Pulmonary artery endothelial cell (primary cell): ENCODE measurements at places on chromosomes 16 and 17.

- no peak for DNase-seq
Observed at GRCh38 chr16:17358846-17359245, 111.9 kb downstream of the XYLT1 start.

DNA sequence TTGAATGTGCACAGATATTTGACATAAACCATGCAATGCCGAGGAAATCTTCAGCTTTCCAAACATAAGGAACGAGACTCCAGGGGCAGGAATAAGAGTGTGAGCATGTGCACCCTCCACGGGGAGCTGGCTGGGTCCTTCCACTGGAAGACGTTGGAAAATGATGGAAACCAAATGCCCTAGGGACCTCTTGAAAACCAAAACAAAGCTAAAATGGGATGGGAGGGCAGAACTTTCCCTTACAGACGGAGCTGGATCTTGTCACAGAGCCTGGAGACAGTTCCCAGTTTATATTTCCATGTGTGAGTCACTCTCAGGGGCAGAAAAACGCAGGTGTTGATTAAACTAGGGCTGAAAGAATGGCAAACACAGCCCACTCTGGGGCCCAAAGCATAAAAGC lies 34.4 kb upstream of the DNAH17 start:
- DNase-seq: no peak

DNA sequence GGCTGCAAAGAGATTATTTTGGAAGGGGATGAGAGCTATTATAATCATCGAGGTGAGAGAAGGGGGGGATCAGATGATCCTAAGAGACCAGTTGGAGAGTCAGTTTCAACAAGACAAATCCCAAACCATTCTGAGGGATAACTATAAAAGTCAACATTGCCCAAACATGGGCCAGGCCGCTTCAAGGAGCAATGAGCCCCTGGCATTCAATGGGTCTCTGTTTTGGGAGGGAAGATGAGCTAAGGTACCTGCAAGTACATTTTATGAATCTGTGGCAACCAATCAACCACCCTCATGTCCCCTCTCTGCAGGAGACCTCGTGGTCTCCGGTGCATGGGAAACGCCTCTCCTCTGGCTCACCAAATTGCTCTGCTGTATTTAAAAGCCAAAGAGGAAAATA lies 209.9 kb upstream of the C16orf82 start:
- DNase-seq: no peak

DNA sequence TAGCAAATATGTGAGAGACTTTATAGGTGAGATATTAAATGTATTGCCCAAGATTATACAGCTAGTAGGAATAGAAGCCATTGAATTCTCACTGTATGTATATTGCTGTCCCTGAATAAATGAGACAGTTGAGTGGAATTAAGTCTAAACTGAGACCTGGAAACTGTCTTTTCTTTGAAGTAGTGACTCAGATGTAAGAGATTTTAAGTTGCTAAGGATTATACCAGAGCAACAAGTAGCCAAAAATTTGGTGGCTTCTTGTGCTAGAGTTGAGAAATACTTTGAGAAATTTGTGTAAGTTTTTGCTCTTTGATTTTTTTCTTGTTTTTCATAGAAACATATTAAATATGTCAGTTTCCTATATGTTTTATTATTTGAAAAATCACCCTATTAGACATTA lies 58.7 kb downstream of the TANC2 start:
- no peak for DNase-seq

DNA sequence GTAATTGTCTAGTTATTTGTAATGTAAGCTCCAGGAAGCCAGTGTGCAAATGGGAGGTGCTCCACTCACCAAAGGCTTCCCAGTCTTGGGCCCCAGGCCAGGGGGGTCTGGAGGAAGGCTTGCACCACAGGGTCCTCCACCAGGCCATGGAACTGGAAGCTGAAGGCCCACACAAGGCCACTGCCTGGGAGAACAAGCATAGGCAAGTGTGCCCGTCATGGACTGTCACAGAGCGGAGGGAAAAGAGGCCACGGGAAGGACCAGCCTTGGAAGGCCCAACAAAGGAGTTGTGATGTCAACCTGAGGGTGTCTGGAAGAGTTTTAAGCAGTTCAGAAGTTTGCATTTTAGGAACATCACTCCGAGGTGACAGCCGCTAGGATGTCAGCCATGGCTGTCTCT lies 3.0 kb upstream of the SRRM2 start:
- no peak for DNase-seq

DNA sequence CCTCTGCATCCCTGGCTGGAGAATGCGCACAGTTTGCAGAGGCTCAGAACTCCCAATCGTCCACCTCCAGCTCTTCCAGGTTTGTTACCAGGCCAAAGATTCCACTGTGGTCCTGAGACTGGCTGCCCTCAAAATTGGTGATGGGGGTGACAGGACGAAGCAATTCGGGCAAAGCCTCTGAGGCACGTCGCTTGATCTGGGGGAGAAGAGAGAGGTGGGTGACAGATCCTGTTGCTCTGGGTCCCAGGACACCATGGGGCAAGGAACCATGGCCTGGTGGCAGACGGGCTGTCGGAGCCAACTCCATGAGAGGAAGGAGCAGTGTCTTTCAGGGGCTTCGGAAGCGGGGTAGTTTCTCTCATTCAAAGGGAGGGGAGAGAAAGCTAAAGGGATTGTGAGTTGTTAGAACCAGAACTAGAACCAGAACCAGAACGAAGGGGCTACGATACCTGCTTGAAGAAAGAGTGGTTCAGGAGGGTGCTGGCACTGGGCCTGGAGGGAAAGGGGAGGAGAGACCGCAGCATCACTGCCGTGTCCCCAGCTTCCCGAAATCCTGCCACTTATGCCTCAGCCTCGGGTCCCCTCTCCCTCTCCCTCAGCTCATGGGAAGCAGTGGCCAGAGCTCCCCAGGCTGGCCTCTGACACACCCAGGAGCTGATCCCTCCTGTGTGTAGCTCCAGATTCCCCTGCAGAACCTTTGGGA lies 3.8 kb upstream of the LIMD2 start:
- no peak for DNase-seq

DNA sequence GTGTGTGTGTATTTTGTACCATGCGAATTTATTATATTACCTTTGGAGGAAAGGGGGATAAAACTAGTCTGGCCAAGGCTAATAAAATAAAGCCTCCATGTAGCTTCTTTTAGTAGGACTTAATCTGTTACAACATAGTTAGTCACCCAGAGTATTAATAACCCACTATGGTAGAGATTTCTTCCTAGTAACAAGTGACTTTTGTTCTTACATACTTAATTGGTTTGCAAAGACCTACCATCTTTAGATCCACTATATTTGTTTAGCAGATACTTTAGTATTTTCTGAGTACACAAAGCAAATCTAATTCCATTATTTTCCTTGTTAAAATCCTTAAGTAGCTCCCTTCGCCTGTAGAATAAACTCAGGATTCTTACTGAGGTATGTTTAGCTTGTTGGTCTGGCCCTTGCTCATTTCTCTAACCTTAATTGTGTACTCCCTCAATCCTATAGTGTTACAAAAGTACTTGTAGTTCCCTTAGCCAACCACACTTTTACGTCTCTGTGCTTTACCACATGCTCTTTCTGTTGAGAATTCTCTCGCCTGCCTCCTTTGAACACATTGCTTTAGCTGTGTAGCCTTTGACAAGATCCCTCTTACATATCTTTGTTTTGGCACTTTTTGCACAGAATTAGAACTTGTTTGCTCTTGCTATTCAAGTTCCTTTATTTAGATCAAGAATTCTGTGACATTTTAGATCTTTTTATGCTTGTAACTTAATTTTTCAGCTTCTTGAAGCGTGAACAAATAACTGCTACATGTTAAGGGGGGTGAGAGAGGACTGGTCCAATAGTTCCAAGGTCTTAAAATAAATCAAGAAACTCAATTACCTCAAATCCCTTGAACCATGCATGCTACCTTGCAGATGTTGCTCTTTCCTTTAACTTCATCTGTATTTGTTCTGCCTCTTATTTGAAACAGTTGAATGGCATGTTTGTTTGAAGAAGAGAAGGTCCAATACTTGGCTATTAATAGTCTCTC lies 23.8 kb downstream of the CLTC start:
- DNase-seq: no peak

- no peak for DNase-seq
Observed at GRCh38 chr17:60091908-60092331, 13.2 kb upstream of the HEATR6 start.

GRCh38 chr17:81033535-81034167 lies 1.3 kb upstream of the BAIAP2 start:
- DNase-seq: no peak

GRCh38 chr17:61382796-61383688 lies 16.6 kb upstream of the TBX2 start:
- DNase-seq: no peak

- DNase-seq: no peak
Observed at GRCh38 chr16:58057121-58057520, 31.6 kb downstream of the MMP15 start.

DNA sequence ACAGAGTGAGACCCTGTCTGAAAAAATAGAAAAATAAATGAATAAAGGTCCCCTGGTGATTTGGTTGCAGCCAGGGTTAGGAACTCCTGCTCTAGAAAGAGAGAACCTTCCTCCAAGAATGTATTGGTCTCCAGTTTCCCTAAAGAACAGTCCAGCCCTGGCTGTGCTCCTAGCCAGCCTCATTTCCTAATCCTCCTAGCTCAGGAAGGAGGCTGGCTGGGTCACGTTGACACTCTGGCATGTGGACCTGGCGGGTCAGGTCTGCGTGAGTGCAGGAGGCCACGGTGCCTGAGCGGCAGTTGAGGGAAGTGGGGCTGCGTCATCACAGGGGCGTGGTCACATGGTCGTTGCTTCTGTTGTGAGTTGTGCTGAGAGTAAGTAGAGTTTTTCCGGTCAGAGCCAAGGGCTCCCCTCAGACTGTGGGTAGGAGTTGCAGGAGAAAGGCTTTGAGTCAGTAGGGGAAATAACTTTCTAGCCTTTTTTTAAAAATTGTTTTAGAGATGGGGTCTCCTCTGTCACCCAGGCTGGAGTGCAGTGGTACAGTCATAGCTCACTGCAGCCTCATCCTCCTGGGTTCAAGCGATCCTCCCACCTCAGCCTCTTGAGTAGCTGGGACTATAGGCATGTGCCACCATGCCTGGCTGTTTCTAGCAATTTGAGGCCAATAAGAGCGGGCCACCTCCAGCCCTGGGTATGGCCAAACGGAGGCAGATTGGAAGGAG lies 194.0 kb upstream of the CIBAR2 start:
- DNase-seq: peak; percentile 71

DNA sequence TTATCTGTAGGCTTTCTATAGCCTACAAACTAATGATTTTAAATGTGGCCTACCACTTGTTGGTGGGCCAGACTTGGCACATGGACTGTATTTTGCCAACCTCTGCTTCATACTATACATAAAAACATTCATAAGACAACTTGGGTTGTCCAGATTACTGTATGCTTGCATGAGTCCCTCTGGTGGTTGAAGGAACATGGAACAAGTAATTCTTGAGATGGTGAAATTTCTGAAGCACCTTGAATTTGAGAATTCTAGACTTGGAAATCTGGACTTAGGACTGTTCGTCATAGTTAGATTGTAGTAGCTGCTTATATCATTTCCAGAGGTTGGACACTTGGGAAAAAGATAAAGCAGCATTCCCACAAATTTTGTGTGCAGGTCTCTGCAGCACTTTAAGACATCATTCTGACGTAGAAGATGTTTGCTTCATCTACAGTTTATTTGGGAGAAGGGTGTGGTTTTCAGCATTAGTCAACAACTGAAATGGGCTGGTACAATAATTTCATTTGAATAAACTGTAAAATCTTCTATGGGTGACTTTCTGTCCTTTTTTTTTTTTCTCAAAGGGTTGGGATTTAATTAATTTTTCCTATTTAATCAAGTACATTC lies 31.2 kb downstream of the NFATC3 start:
- DNase-seq: no peak

- DNase-seq: no peak
Observed at GRCh38 chr16:4372001-4372577, 441 bp downstream of the VASN start.

DNA sequence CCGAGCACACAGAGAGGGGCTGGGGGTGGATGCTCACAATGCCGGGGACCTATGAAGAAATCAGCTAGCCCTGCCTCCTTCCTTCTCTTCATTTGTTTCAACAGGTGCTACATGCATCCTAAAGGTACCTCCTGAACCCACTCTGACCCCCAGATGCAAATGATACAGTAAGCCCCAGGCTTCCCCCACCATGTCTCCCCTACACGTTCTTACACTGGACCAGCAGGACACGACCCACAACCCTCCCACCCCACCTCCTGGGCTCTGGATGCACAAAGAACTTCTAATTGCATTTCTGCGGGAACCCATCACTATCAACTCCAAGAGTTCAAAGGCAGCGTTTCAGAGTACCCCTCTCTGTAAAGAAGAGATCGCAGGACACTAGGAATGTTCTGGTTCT lies 2.1 kb downstream of the XYLT1 start:
- DNase-seq: no peak

DNA sequence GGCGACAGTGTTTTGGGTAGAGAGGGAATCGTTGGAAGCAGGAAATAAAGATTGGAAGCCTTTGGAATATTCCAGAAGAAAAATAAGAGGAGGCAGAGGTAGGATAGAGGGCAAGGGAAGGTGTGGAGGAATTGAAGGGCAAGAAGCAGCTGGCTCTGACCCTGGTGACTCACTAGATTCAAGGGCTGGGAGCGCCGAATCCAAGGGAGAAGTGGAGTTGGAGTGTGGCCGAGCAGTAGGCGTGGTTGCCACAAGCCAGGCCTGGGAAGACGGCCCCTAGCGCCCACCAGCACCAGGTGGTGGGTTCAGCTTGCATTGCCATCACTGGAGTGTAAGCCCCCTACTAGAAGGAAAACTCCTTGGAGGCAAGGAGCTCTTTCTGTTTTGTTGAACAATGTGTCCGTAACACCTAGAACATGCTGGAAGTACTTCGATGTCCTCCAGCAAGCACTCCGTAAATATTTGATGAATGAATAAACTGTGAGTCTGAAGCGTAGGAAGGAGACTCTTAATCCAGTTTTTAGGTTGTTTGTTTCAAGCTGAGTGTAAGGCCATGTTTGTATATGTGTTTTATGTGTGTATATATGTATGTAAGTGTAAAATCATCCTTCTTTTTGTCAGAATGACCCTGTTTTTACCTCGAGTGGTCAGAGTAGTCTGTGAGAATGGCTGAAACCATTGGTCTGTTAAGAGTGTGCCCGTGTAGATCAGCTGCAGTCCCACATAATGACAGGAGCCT lies 139.5 kb downstream of the CMIP start:
- no peak for DNase-seq

- no peak for DNase-seq
Observed at GRCh38 chr17:12680993-12681392, 15.3 kb downstream of the MYOCD start.

GRCh38 chr17:56918916-56919315 lies 5.1 kb upstream of the TRIM25 start:
- DNase-seq: no peak
